NAMALWA (cell line): ENCODE measurements at places on chromosomes 5 and 9.

DNA sequence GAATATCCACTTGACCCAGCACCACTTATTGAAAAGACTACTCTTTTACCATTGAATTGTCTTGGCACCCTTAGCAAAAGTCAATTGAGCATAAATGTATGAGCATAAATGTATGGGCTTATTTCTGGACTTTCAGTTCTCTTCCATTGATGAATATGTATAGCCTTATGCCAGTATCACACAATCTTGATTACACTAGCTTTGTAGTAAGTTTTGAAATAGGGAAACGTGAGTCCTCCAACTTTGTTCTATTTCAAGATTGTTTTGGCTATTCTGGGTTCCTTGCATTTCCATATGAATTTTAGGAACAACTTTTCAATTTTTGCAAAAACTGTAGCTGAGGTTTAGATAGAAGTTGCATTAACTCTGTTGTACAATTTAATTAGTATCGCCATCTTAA is 601.0 kb downstream of the TLE1 start:
- no peak for DNase-seq

GRCh38 chr5:119795768-119796167 is 166.4 kb downstream of the FAM170A start:
- no peak for DNase-seq

- DNase-seq: no peak
Observed at GRCh38 chr5:127425868-127426267, 91.6 kb upstream of the PRRC1 start.

GRCh38 chr5:140725799-140726471 is 25.7 kb downstream of the ZMAT2 start:
- no peak for DNase-seq

DNA sequence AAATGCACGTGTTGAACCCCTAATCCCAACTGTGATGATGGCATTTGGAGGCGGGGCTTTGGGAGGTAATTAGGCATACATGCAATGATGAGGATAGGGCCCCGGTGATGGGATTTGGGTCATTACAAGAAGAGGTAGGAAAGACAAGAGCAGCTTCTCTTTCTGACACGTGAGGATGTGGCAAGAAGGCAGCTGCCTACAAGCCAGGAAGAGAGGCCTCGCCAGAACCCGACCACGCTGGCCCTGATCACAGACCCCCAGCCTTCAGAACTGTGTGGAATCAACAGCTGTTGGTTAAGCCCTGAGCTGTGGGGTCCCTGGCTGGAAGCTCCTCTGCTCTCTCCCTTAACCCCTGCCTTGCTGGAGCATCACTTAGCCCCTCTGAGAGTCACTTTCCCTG is 57.5 kb downstream of the COL23A1 start:
- no peak for DNase-seq

DNA sequence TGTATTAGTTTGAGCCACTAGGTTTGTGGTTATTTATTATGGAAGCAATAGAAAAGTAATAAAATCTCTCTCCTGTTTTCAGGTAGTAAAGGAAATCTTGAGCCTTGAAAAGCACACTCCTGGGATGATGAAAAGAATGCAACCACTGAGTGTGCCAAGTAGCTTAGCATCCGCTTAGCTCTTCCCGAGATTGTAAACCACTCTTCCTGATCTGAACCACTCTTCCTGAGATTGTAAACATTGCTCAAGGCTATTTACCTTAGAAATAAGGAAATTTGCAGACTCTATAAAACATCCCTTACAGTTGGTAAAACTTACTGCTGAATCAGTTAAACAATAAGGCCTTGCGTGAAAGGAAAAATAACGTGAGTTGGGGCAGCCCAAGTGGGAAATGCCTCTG is 17.4 kb upstream of the IL33 start:
- no peak for DNase-seq
